ENCODE measurements at places on chromosomes 11 and 22.

DNA sequence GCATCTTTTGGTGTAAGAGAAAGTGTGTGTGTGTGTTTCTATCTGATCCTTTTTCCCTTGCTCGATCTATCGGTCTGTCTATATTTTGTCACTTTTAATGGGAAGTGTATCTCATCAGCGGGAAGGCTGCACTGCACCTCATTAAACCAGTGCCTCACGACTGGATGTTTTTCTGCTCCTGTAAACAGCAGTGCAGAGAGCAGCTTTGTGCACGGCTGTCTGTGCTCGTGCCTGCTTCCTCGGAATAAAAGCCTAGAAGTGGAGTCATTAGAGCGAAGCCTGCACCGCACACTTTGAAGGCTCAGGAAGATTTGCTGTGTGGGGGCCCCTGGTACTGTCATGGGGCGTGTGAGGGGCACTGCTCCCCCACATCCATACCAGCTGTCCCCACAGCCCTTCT is 27.0 kb upstream of the PARVG start:
- peak; percentile 61 for DNase-seq

DNA sequence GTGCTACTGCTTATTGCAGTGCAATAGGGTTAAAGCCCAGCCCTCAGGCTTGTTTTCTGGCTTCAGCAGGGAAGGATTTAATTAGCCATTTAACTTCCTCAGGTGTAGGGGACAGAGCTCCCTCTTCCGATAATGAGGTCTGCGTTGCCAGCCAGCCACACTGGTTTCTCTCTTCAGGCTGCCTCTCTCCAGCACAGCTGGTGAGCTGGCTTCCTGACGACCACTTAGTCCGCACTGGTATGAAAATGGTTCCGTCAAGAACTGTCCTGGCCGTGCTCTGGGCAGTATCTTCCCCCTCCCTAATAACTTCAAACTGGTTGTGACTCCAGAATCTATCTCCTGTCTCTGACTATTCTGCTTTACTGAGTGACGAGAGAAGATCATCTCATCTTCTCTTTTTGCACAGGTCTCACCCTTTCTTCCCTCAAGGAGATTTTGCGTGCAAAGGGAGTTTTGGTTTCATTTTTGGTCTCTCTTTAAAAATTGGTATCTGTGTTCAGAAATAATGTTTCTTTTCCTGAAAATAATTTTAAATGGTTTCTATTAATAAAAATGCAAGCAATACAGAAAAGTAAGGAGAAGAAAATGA is 49.2 kb downstream of the CNTN5 start:
- DNase-seq: peak; percentile 53

GRCh38 chr11:45662096-45662664 is 3.2 kb downstream of the CHST1 start:
- peak; percentile 34 for DNase-seq

DNA sequence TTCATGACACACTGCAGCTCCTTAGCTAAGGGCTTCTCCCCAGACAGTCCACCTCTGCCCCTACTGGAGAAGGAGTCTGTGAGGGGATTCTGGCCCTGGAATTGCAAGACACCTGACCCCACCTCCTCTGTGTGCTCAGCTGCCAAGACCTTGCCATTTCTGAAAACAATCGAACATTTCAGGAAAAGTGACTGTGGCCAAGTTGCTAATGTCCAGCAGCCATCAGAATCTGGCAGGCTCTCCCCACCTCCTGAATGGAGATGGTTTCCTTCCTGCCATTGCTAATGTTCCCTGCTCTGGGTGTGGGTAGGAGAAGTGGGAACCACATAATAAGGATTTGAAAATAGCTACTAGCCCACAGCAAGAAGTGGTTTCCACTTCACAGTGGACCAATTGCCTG is 127.2 kb upstream of the ALX4 start:
- DNase-seq: no peak

DNA sequence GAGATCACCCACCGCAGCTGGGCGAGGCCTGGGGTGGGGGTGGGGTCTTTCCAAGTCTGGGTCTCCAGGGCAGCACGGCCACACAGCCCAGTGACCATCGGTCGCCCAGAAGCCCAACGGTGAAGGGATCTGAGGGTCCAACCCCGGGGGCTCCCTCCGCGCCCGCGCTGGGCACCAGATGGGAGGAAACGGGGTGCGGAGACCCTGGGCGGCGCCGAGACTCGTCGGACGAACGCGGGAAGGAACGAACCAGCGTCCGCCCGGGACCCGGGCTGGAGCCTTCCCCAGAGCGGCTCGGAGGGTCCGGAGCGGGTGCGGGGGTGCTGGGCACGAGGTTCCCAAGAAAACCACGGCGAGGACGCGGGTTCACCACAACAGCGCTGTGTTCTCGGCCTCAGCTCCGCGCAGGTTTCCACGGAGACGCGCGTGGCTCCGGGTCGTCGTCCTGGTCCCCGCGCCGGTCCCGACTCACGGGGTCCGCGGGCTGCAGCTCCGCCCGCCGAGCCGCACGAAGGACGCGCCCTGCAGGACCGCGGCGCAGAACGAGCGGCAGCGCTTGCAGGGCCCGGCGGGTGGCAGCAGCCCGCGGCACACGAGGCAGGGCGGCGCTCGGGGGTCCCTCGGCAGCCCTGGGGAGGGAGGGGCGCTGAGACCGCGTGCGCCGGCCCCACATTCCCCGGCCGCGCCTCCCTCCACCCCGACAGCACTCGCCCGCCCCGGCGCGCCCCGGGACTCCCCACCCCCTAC is 2.3 kb upstream of the IL17REL start:
- peak; percentile 54 for DNase-seq

DNA sequence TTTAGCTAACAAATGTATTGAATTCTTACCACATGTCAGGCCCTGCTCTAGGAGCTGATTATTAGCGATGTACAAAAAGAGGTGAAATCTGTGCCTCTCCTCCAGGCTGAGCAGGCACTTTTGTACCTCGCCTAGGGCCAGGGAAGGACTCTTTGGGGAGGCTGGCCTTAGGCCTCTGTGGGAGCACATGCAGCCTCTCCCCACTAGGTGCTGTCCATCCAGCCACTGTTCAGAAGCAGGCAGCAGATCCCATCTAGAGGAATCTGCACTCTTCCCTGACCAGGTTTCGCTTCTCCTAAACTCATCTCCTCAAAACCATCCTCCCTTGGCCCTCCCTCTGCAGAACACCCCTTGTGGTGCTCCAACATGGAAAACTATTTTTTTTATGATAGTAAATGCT is 51.9 kb upstream of the WT1 start:
- DNase-seq: no peak

GRCh38 chr22:21778705-21779363 is 43.2 kb upstream of the YPEL1 start:
- no peak for DNase-seq

DNA sequence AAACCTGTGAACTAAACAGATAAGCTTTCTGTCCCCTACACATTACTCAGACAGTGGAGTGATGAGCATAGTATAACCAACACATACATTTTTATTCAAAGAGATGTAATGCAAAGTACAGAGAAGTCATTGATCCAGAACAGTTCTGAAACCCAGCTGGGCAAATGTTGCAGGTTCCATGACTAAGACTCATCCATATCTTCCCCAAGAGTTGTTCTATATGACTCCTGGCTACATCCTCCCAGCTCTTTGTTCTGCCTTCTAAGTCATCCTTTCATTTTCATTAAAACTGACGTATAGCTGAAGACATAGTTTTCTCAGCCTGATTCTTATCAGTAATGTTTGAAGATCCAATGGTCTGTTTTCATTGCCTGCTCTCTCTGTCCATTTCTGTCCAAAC is 47.3 kb downstream of the PLAAT5 start:
- DNase-seq: no peak

DNA sequence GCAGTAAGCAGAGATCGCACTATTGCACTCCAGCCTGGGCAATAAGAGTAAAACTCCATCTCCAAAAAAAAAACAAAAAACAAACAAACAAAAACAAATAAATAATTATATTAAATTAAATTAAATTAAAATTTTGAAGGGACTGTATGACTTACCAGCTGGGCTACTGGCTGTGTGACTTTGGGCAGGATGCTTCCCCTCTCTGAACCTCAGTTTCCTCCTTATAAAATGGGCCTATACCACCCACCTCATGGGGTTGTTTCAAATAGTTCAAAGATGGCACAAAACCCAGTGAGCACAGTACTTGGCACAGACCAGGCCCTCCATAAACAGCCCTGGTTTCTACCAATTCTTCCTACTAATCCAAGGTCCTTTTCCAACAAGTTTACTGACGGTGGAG is 34.9 kb downstream of the ASCC2 start:
- DNase-seq: no peak

- DNase-seq: no peak
Observed at GRCh38 chr11:82883853-82884252, 16.4 kb downstream of the PRCP start.

- DNase-seq: no peak
Observed at GRCh38 chr22:43980996-43981395, 25.8 kb downstream of the SAMM50 start.

Measured in retina (tissue), 1 donor.